Endothelial cell (in vitro differentiated cells): ENCODE measurements at places on chromosomes 13 and 19. TPM values are rescaled to one million over a fixed set of nuclear protein-coding genes. Genes with fewer than 3 reads are reported as not detected.

The CLC gene
- not detected for total RNA-seq

- no peak overlapping the region for H3K27ac ChIP-seq
- DNase-seq, result no peak
- H3K27me3 ChIP-seq, result peaks cover 5% of the 10 kb centered on the region
- no peaks in the 10 kb centered on the region for H3K36me3 ChIP-seq
- H3K4me3 ChIP-seq, result no peak overlapping the region
Observed at GRCh38 chr19:17757125-17757524, 5.8 kb downstream of the FCHO1 start.

DNA sequence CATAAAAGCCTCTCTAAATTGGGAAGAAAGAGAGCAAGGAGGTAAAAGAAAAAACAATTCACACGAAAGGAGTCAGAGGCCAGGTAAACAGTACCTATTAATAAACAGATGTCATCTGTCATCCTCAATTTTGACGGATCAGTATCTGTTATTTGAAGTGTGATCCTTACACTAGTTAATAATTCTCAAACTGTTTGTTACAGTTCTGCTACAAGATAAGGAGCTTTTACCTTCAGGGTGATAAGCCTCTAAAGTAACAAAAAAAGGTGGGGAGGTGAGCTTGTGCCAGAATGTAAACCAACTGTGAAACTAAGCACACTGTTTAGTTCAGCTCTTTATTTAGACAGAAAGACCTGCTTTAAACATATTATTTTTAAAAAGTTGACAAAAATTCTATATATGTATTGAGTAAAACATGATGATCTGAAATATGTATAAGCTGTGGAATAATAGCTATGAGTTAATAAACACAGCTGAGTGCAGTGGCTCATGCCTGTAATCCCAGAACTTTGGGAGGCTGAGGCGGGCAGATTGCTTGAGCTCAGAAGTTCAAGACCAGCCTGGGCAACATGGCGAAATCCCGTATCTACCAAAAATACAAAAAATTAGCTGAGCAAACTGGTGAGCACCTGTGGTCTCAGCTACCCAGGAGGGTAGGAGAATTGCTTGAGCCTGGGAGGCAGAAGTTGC is 48.4 kb upstream of the EBPL start:
- no peaks in the 10 kb centered on the region for H3K36me3 ChIP-seq
- DNase-seq, result no peak
- H3K27ac ChIP-seq, result no peak overlapping the region
- H3K4me1 ChIP-seq, result no peaks in the 10 kb centered on the region

DNA sequence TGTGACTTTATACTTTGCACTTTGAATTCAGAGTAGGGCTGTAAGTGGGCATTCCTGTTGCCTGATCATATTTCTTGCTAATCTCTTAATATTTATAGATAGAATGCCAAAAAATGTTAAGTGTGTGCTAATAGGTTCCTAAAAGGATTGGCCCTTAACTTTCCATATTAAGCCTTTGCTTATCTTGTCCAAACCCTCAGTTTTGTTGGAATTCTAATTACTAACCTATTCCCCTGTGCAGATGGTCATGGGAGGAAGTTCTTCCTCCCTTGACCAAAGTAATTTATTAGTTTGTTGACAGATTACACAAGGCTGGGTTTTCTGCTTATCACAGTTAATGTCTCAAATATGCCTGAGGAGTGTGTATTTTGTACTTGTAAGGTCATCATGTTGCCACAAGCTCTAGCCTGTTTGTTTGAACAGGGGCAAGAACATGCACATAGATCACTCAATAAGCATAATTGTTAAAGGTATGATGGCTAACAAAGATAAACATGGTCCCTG is 541.1 kb upstream of the SPRY2 start:
- H3K36me3 ChIP-seq, result no peaks in the 10 kb centered on the region
- H3K4me3 ChIP-seq, result no peak overlapping the region
- no peaks in the 10 kb centered on the region for H3K27me3 ChIP-seq
- H3K4me1 ChIP-seq, result no peaks in the 10 kb centered on the region
- no peak for DNase-seq

GRCh38 chr19:46492841-46493235 is 2.8 kb downstream of the PNMA8B start:
- peaks cover 3% of the 10 kb centered on the region for H3K36me3 ChIP-seq
- no peak overlapping the region for H3K27ac ChIP-seq
- H3K4me3 ChIP-seq, result no peak overlapping the region
- H3K27me3 ChIP-seq, result peaks cover 25% of the 10 kb centered on the region
- peaks cover 8% of the 10 kb centered on the region for H3K4me1 ChIP-seq
- DNase-seq, result no peak

DNA sequence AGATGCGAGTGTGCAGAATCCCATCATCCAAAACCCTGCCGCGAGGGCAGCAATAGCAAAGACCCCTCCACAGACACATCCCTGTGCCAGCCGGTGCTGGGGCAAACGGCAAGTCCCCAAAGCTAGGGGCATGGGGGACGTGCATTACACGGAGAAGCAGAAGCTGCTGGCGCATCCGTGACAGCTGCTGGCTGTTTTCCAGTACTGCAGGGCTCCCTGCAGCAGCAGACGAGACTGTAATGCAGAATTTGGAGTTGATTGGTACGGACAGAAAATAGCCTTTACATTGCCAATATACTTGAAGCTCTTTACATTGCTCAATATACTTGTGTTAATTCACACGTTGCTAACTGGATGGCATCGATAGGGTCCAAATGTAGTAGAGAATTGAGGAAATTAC is 77.2 kb upstream of the TMTC4 start:
- no peak for DNase-seq
- H3K4me3 ChIP-seq, result no peak overlapping the region
- H3K27ac ChIP-seq, result no peak overlapping the region
- no peaks in the 10 kb centered on the region for H3K36me3 ChIP-seq
- no peaks in the 10 kb centered on the region for H3K27me3 ChIP-seq

The PSG3 gene
- total RNA-seq, result not detected

DNA sequence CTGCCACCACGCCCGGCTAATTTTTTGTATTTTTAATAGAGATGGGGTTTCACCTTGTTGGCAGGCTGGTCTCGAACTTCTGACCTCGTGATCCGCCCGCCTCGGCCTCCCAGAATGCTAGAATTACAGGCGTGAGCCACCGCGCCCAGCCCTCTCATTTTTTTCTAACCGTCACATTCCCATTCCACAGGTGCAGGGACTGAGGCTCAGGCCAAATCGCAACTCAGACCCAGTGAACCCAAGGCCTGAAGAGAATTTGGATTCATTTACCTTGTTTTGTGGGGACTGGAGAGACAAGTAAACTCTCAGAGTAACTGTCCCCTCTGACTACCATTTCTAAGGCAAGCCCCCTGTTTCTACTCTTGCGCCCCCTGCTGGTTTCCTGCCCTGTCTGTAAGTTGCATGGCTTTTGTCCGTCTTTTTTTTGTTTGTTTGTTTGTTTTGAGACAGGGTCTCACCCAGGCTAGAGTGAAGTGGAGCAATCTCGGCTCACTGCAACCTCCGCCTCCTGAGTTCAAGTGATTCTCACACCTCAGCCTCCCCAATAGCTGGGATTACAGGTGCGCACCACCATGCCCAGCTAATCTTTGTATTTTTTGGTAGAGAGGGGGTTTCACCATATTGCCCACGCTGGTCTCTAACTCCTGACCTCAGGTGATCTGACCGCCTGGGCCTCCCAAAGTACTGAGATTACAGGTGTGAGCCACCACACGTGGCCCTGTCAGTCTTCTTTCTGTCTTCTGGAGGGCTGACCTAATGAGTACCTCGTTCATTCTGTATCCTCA is 2.3 kb upstream of the STRN4 start:
- DNase-seq, result peak; percentile 86
- H3K27ac ChIP-seq, result peak overlapping the region; percentile 75

GRCh38 chr13:25722893-25723292 is 328.9 kb downstream of the SHISA2 start:
- no peak for DNase-seq
- H3K27me3 ChIP-seq, result peaks cover 4% of the 10 kb centered on the region
- H3K4me3 ChIP-seq, result no peak overlapping the region
- H3K4me1 ChIP-seq, result peaks cover 29% of the 10 kb centered on the region
- no peak overlapping the region for H3K27ac ChIP-seq
- H3K36me3 ChIP-seq, result no peaks in the 10 kb centered on the region

The MED26 gene
- 13.3 TPM for total RNA-seq

The SH2D3A gene
- 1.5 TPM for total RNA-seq

GRCh38 chr13:85659493-85659892 is 139.7 kb downstream of the SLITRK6 start:
- no peaks in the 10 kb centered on the region for H3K4me1 ChIP-seq
- no peak overlapping the region for H3K27ac ChIP-seq

The ABHD13 gene
- 8.5 TPM for total RNA-seq

- peaks cover 6% of the 10 kb centered on the region for H3K27me3 ChIP-seq
- no peak overlapping the region for H3K27ac ChIP-seq
- no peak for DNase-seq
- no peak overlapping the region for H3K4me3 ChIP-seq
- H3K4me1 ChIP-seq, result no peaks in the 10 kb centered on the region
- peaks cover 14% of the 10 kb centered on the region for H3K36me3 ChIP-seq
Observed at GRCh38 chr19:56918682-56919307, 78.3 kb upstream of the PEG3 start.

The PODNL1 gene
- total RNA-seq, result not detected

DNA sequence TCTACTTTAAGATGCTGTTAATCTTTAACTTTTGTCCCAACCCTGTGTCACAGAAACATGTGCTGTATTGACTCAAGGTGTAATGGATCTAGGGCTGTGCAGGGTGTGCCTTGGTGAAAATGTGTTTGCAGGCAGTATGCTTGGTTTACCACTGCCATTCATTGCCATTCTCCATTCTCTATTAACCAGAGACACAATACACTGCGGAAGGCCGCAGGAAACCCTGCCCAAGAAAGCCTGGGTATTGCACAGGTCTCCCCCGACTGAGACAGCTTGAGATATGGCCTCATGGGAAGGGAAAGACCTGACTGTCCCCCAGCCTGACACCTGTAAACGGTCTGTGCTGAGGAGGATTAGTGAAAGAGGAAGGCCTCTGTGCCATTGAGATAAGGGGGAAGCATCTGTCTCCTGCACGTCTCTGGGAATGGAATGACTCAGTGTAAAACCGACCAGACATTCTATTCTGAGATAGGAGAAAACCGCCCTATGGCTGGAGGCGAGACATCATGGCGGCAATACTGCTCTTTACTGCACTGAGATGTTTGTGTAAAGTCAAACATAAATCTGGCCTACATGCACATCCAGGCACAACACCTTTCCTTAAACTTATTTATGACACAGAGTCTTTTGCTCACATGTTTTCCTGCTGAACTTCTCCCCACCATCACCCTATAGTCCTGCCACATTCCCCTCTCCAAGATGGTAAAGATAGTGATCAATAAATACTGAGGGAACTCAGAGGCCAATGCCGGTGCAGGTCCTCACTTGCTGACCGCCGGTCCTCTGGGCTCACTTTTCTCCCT is 13.1 kb upstream of the ZNF888 start:
- DNase-seq, result no peak
- peaks cover 6% of the 10 kb centered on the region for H3K27me3 ChIP-seq
- peaks cover 14% of the 10 kb centered on the region for H3K36me3 ChIP-seq
- peaks cover 30% of the 10 kb centered on the region for H3K4me1 ChIP-seq
- peak overlapping the region; percentile 26 for H3K4me3 ChIP-seq
- peak overlapping the region; percentile 91 for H3K27ac ChIP-seq

DNA sequence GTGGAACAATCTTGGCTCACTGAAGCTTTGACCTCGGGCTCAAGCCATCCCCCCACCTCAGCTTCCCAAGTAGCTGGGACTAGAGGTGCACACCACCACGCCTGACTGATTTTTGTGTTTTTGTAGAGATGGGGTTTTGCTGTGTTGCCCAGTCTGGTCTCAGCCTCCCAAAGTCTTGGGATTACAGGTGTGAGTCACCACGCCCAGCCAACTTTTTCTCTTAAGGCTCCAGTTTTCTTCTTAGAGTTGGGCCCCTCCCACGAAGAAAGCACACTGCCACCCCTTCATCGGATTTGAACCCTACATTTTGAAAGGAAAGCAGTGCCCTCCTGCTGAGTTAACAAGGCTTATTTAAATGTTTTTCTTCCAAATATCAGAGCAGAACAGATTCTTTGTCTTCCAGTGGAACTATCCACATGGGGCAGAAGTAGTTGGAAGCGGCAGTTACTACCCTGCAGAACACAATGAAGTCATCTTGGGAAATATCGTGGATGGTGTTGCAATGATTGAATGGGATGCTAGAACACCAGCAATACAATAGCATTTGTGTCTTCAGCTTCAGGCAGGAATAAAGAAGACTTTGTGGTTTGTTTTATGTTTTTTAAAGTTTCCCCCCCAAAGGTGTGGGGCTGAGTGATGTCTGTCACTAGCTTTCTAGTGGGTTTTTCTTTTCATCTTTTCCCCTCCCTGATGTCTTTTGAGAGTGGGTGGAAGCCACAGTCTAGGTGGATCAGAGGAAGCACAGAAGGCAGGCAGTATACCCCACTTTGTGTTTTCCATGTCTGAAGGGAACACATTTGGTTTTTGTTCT is 8.9 kb downstream of the ACTN4 start:
- H3K27ac ChIP-seq, result peak overlapping the region; percentile 96
- peaks cover 85% of the 10 kb centered on the region for H3K4me1 ChIP-seq
- DNase-seq, result no peak
- H3K4me3 ChIP-seq, result peak overlapping the region; percentile 52
- peaks cover 16% of the 10 kb centered on the region for H3K36me3 ChIP-seq
- H3K27me3 ChIP-seq, result peaks cover 13% of the 10 kb centered on the region

The OLFM2 gene
- total RNA-seq, result 12.0 TPM

DNA sequence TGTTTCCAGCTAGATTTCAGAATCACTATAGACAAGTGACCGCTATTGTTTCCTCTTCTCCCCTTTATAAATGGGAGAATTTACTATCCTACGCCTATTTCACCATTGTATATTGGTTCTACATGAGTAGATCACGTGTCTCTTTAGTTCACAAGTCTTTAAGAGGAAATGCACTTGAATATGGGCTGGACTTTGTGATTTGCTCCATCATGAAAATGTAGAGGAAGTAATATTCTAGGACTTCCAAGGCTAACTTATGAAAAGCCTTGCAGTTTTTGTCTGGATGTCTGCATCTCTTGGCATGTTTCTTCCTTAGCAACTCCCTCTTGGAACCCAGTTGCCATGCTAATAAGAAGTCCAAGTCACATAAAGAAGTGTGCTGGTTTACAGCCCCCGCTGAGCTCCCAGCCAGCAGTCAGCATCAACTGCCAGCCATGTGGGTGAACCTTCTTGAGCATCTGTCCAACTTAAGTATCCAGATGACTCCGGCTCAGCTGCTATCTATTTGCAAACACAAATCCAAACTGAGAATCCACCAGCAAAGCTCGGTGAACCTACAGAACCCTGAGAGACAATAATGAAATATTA is 4.8 kb upstream of the FBXL3 start:
- H3K27me3 ChIP-seq, result peaks cover 4% of the 10 kb centered on the region
- peaks cover 12% of the 10 kb centered on the region for H3K4me1 ChIP-seq
- no peak overlapping the region for H3K4me3 ChIP-seq
- no peak for DNase-seq
- peaks cover 3% of the 10 kb centered on the region for H3K36me3 ChIP-seq

DNA sequence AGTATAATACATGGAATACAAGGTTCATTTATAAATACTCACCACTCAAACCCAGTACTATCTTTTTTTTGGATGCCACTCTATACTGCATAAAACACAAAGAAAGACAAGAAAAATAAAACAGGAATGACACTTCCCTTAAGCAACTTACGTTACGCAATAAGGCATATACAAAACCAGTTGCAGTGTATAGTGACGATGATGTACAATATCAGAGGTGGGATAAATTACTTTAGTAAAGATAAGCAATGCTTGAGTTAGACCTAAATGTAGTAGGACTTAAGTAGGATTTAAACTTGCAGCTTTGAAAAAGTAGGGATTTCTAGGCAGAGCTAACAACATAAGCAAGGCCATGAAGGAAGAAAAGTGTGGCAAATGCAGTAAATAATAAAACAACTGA is 374.9 kb downstream of the SPRY2 start:
- H3K4me3 ChIP-seq, result no peak overlapping the region
- no peaks in the 10 kb centered on the region for H3K4me1 ChIP-seq
- no peak for DNase-seq
- peaks cover 4% of the 10 kb centered on the region for H3K27me3 ChIP-seq
